T-helper 17 cell (primary cell): ENCODE measurements at places on chromosomes 16 and 17.

DNA sequence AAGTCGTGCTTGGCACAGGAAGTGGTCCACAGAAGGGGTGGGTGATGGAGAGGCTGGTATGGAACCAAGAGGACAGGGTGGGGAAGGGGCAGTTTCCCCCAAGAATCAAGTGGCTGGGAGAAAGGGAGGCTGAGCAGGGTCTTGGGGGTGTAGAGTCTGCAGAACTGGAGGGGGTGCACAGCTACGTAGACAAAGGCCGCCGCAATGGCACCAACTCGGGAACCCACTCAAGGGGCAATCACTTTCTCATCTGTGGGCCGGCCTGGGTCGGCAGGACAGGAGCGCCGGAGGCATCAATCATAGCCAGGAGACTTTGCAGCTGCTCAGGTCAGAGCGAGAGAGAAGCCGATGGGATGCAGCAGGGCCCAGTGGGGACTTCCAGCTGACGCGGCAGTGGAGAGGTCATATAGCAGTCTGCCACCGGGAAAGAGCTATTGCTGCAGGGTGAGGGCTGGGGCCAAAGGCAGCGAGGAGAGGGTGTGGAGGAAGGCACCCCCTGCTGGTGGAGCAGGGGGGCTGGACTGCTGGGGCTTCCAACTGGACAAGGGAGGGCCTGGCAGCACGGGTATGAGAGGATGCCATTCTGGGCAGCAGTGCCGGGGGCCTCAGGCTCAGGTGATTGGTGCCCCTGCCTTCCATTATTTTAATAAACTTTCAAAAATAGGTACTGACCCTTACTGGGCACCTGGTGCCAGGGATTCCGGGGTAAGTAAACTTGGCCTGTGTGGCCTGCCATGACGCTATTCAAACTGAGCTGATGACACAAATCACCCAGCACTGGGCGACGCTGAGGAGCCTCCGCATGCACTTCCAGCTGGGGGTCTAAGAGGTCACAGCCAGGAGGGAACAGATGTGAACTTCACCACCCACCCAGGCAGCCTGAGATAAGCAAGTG is 52.5 kb upstream of the MTSS2 start:
- no peak for DNase-seq

DNA sequence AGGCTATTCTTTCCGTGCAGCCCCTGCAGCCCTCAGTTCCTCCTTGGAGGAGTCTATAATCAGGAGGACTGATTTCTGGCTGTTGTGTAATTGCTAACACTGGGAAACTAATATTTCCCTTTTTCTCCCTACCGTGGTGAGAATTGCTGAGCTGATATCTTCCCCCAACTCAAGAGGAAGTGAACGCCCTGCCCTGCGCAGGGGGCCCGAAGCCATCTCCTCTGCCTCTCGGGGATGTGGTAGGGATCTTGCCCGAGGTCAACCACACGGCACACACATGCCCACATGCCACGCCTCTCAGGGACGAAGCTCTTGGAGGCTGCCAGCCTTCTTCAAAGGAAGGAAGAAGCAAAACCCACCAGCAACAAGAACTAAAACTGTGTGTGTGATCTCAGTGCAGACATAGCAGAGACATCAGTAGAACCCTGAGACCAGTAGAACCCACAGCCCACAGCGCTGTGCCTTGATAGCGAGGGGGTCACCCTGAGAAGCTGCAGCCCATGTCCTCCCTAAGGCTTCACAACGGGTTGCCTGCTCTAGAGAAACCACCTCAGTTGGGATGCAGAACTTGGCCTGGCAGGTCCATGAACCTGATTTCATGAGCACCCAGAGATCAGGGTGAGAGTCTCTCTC is 8.9 kb upstream of the ULK2 start:
- DNase-seq, result peak; percentile 13

DNA sequence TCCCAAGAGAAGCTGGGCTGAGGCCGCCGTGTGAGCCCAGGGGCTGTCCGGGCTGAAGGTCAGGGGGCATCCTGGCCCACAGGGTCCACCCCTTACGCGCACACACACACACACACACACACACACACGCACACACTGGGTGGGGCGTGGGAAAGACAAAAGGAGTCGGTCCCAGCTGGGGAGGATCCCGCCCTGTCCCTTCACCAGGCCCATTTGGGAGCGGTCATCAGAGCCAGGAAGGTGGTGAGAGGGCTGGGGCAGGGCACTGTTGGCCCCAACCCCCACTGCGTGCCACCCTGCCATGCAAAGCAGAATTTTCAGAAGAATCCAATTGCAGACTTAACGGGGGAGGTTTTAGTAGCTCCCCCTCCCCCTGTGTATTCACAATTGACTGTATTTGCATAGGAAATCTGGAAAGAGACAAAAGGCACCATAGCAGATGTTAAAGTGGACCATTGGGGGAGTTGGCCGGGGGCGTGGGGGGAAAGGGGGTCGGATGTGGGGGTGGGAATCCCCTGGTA is 11.3 kb upstream of the CD300A start:
- DNase-seq, result no peak

GRCh38 chr16:22786691-22787090 is 27.3 kb upstream of the HS3ST2 start:
- DNase-seq, result no peak

DNA sequence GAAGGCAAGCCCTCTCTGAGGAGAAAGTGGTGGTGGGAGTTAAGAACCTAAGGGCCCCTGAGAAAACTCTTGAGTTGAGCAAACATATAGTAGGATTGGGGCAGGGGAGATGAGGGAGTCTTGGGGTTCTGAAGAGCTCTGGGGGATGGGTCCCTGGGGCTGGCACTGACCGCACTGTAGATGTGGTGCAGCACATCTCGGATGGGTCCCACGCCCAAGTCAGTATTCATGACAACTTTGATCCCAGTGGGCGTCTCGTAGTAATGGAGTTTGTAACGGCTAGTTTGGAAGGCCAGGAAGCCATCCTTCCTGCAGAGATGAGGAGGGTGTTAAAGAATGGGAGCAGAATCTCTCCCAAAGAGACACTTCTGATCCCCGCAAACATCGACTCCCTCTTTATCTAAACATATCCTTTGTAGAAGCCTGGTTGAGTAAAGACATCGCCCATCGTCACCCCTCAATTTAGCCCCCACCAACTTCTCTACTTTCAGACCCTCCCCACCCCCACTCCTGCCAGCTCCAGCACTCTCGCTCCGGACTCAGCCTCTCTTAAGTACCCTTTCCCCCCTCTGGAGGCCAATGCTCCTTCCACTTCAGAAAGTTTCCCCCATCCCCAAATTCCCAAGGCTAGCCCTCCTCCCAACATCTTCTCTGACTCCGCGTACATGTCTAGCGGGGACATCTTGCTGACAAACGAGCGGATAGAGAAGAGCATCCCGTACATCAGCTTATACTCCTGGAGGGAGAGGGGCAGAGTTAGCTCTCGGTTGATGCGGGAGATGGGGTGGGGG is 710 bp downstream of the TRAPPC1 start:
- DNase-seq, result no peak

DNA sequence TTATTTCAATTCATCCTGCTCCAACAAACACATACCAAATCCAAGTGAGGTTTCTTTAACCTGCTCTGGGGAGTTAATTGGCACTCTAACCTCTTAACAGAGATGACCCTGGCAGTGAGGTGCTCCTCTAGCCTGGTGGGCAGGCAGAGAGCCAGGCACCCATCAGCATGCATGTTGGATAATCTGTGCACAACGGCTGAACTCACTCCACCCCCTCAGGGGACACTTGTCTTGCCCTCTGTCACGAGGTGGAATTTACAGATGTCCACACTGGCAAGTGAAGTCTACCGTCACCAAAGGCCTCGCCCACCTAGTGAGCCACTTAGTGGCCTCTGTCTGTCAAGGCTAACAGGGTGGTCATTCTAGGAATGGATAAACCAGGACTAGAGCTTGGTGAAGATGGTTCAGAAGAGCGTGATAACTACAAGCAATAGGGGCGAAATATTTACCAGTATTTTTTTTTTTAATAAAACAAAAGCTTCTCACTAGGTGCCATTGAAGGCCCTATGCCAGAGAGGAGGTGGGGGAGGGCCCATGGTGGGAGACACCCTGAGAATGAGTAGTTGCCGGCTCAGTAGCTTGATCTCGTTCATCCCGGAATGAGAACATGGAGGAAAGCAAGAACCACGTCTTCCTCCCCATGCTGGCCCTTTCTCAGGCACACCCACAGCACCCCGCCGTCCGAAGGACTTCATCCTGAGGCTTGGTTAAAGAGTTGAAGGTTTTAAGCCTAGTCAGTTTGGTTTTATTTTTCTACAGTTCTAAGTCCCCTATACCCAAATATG is 25.2 kb downstream of the PLD6 start:
- DNase-seq, result no peak

DNA sequence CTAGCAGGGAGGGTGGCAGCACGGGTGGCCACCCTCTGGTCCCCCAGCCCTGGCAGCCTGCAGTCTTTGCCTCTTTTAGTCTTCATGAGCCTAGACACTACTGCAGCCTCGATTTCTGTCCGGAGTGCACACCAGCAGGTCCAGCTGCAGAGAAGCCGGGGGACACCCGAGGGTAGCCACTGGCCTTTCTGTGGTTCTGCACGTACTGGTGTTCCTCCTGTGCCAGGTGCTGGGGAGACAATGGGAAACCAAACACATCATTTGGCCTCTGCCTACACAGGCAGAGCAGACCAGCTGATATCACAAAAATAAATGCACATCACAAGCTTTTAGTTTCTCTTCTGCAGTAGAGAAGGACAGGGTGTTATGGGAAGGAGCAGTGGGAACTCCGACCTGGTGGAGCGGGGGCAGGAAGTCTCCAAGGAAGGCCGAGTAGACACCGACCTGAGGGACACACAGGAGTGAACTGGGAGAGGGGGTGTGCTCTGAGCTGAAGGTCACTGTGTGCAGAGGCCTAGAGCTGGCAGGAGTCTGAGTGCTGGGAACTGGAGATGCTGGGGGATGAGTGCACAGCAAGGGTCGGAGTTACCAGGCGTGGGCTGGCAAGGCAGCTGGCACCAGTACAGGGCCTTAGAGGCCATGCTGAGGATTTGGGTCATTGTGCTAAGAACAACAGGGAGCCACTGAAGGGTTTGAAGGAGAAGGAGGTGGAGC is 23.1 kb downstream of the GPT2 start:
- no peak for DNase-seq
